ENCODE measurements at places on chromosomes 3 and 15.
A peak's percentile ranks its signal among the peaks of the same experiment; 100 is the strongest.

DNA sequence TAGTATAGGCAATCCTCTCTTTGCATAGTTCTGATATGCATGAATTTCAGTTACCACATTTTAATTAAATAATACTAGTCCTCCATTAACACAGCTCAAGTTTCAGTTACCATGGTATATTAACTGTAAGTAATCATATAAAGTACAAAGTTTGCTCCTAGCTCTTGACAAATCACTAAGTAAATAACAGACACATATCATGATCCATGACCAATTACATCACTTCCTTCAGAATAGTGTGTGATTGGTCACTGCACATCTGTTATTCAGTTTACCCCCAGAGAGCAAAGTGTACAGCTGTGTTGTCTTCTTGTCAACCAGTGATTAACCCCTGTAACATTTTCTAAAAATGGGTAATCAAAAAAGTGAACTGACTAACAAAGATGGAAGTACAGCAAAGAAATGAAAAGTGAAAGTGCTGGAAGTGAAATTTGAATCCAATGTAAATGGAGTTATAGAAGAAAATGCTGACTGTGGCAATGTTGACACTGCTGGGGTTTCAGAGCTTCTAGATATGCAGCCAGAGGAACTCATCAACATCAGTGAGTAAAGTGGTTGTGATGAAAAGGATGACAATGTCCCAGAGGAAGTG, 30.2 kb upstream of the LEKR1 start:
- H3K27me3 ChIP-seq: no peaks in the 10 kb centered on the region
- H3K4me3 ChIP-seq: no peak overlapping the region
- H3K27ac ChIP-seq: no peak overlapping the region
- H3K36me3 ChIP-seq: no peaks in the 10 kb centered on the region
- peaks cover 6% of the 10 kb centered on the region for H3K4me1 ChIP-seq
- DNase-seq: no peak

- no peak for DNase-seq
- H3K4me3 ChIP-seq: no peak overlapping the region
- peak overlapping the region; percentile 51 for H3K27ac ChIP-seq
- H3K36me3 ChIP-seq: peaks cover 34% of the 10 kb centered on the region
- H3K4me1 ChIP-seq: peaks cover 99% of the 10 kb centered on the region
These were observed 6.0 kb downstream of the HEMK1 start for GRCh38 chr3:50575372-50575771.

DNA sequence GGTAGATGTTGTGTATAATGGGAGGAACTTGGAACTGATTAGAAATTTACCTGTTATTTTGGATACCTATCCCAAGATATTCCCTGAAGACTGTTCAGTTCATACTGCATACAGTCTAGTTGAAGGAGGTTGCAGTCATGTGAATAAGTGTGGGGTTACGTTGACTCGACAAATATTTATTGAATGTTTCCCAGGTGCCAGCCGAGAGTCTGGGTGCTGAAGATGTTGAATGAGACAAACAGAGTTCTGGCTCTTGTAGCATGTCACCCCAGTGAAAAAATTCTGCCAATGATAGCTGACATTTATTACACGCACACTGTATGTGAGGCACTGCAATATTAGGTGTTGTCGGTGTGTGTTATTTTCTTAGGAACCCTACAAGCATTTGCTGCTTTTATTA, 176.0 kb downstream of the KCNMB2 start:
- no peak for DNase-seq
- no peaks in the 10 kb centered on the region for H3K27me3 ChIP-seq
- H3K36me3 ChIP-seq: no peaks in the 10 kb centered on the region
- no peaks in the 10 kb centered on the region for H3K4me1 ChIP-seq

GRCh38 chr15:30953731-30954378, 37.6 kb downstream of the MTMR10 start:
- peaks cover 88% of the 10 kb centered on the region for H3K36me3 ChIP-seq
- no peak for DNase-seq
- no peak overlapping the region for H3K27ac ChIP-seq
- H3K4me3 ChIP-seq: no peak overlapping the region
- no peaks in the 10 kb centered on the region for H3K4me1 ChIP-seq

DNA sequence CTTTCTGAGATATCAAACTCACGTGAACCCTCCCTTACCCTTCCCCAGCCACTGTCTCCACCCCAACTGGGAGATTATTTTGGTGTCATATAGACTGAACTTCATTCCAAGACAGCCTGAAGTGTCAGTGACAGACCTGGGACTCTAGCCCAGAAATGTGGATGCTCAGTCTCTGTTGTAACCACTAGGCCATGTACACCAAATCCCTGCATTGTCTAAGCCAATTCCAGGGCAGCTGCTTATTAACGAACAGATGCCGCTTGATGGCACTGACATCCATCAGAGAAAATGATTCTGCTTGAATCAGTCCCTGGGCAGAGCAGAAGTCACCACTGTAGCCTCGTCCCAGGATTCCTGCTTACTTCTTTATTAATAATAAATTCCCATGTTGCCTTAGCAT, 305.5 kb downstream of the GRM7 start:
- no peak for DNase-seq
- H3K36me3 ChIP-seq: no peaks in the 10 kb centered on the region
- H3K27me3 ChIP-seq: no peaks in the 10 kb centered on the region
- no peak overlapping the region for H3K27ac ChIP-seq
- H3K4me3 ChIP-seq: no peak overlapping the region

- no peaks in the 10 kb centered on the region for H3K27me3 ChIP-seq
- H3K27ac ChIP-seq: no peak overlapping the region
- no peaks in the 10 kb centered on the region for H3K4me1 ChIP-seq
- no peaks in the 10 kb centered on the region for H3K36me3 ChIP-seq
- H3K4me3 ChIP-seq: no peak overlapping the region
These were observed 160.6 kb upstream of the POU1F1 start for GRCh38 chr3:87436781-87437543.

DNA sequence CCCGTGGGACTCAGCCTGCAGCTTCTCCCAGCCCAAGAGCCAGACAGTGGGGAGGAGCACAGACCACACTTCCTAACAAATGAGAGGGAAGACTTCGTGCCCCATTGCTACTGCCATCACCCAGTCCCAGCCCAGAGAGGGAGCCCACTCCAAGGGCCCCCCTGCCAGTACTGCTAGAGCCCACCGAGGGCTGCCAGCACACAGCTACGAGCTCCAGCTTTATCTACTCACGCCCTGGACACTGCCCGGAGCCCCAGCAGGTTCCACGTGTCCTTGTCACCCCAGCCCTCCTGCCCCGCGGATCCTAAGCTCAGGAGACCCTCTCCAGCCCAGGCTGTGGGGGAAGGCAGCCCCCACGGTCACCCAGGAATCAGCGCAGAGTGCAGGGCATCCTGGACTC, 1.9 kb downstream of the GOLGA8A start:
- DNase-seq: no peak
- no peak overlapping the region for H3K27ac ChIP-seq
- H3K36me3 ChIP-seq: peaks cover 10% of the 10 kb centered on the region
- H3K4me3 ChIP-seq: no peak overlapping the region

GRCh38 chr3:178498871-178499270, 37.4 kb upstream of the KCNMB2 start:
- H3K4me3 ChIP-seq: no peak overlapping the region
- H3K36me3 ChIP-seq: no peaks in the 10 kb centered on the region
- DNase-seq: no peak
- no peaks in the 10 kb centered on the region for H3K27me3 ChIP-seq
- H3K4me1 ChIP-seq: no peaks in the 10 kb centered on the region

GRCh38 chr3:84906065-84906464, 52.7 kb upstream of the CADM2 start:
- H3K27ac ChIP-seq: no peak overlapping the region
- H3K4me1 ChIP-seq: no peaks in the 10 kb centered on the region
- H3K4me3 ChIP-seq: no peak overlapping the region
- no peaks in the 10 kb centered on the region for H3K36me3 ChIP-seq
- no peak for DNase-seq
- no peaks in the 10 kb centered on the region for H3K27me3 ChIP-seq

DNA sequence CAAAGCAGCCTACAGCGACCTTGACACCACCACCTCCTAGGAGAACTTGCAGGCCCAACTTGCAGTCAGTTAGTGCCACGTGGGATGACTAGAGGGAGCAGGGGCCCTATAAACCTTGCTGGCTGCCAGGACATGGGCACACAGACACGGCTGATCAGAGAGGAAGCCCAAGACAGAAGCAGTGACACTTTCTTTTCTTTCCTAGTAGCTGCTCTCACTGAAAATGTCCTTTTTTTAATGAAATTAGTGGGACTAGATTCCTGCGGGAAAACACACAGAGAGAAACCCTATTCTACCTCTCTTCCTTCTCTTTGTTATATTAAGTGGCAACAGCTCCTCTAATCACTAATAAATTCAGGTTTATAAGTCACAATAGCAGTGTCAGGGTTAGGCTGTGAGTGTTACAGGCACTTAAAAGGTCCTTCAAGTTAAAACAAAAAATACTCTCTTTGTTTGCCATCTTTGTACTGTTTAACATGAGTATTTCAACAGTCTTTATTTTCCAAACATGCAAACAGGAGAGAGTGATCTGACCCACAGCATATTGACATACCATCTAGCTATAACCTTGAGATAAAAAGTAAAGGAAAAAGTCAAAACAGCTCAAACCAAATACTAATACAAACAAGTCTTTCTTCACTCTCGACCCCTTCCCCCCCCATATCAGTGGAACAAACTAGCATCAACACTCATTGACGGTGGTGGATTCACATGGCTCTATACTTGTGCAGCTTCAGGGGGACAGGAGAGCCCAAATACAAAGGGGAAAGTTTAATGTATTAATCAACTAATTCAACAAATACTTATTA, 2.1 kb upstream of the TMEM212 start:
- no peaks in the 10 kb centered on the region for H3K4me1 ChIP-seq
- H3K27me3 ChIP-seq: peaks cover 4% of the 10 kb centered on the region
- H3K36me3 ChIP-seq: no peaks in the 10 kb centered on the region

GRCh38 chr3:72176537-72177041, 391.6 kb upstream of the PROK2 start:
- peaks cover 10% of the 10 kb centered on the region for H3K27me3 ChIP-seq
- peaks cover 15% of the 10 kb centered on the region for H3K4me1 ChIP-seq
- no peak for DNase-seq
- no peak overlapping the region for H3K27ac ChIP-seq
- H3K4me3 ChIP-seq: no peak overlapping the region
- no peaks in the 10 kb centered on the region for H3K36me3 ChIP-seq

GRCh38 chr3:20111836-20112235, 71.6 kb downstream of the KAT2B start:
- DNase-seq: no peak
- peaks cover 53% of the 10 kb centered on the region for H3K36me3 ChIP-seq
- no peak overlapping the region for H3K4me3 ChIP-seq
- no peak overlapping the region for H3K27ac ChIP-seq

- no peak overlapping the region for H3K4me3 ChIP-seq
- peaks cover 15% of the 10 kb centered on the region for H3K36me3 ChIP-seq
- no peak overlapping the region for H3K27ac ChIP-seq
- no peak for DNase-seq
- no peaks in the 10 kb centered on the region for H3K27me3 ChIP-seq
These were observed 66.7 kb downstream of the RFX7 start for GRCh38 chr15:56176996-56177395.

DNA sequence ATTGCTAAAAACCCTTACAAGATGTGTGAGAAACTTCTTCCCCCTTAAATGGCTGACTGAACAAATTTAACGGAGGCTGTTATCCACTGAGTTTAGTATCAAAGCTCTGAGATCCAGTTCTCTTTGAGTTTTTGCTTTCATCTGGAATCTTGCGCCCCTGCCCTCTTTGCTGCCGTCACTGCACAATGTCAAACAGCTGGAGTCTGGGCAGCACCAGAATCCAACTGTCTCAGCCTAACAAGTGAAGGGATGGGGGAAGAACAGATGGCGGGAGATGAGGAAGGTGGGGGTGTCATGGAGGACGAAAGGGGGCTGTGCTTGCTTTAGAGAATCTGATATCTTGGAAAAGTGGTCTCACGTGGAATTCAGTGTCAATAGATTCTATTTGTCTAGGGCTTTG, 7.0 kb upstream of the BOC start:
- no peaks in the 10 kb centered on the region for H3K27me3 ChIP-seq
- no peak overlapping the region for H3K27ac ChIP-seq
- H3K36me3 ChIP-seq: no peaks in the 10 kb centered on the region
- H3K4me1 ChIP-seq: no peaks in the 10 kb centered on the region

DNA sequence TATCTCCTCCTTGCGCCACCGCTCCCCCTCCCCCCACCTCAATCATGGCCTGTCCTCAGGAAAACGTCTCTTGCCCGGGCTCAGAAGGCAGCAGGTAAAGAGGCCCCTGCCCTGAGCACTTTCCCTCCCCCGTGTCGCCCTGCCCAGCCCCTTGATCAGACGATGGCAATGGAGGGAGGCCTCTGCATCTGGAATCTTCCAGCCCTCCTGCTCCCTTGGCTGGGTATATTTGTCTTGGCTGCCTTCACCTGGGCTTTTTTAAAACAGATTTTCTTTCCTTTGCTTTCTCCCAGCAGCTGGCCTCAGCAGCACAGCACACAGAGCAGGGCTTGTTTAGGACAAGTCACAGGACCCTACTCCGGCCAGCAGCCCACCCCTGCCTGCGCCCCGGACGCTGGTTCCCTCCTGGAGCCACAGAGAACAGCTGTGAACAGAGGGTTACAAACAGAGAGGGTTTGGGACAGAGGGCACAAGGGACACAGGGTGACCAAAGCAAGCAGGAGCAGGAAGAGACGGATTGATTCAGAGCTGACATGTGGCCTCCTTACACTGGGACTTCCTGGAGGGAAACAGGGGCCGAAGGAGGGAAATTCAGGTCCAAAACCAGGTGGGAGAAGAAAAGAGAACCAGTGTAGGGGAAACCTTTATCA, 78.7 kb downstream of the ISG20 start:
- no peak overlapping the region for H3K27ac ChIP-seq
- H3K27me3 ChIP-seq: peaks cover 14% of the 10 kb centered on the region
- no peaks in the 10 kb centered on the region for H3K4me1 ChIP-seq
- no peak overlapping the region for H3K4me3 ChIP-seq
- DNase-seq: no peak
- H3K36me3 ChIP-seq: no peaks in the 10 kb centered on the region

DNA sequence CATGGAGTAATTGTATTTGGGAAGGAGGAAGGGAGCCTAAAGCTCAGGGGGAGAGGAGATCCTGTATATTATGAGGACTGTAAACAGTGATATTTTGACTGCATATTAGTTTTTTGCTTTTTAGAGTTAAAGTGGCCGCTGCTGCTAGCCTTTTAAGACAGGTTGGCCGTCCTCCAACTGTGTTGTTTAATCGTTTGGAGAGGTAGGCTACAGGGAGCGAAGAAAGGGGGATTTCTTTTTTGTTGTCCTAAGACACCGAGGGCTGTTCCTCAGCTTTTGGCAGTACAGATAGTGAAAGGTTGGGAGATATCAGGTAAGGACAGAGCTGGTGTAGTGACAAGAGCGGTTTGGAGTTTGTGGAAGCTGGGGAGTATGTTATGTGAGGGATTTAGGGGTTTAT, 38.2 kb upstream of the RNF7 start:
- DNase-seq: no peak
- no peaks in the 10 kb centered on the region for H3K4me1 ChIP-seq
- no peak overlapping the region for H3K27ac ChIP-seq
- no peaks in the 10 kb centered on the region for H3K36me3 ChIP-seq

DNA sequence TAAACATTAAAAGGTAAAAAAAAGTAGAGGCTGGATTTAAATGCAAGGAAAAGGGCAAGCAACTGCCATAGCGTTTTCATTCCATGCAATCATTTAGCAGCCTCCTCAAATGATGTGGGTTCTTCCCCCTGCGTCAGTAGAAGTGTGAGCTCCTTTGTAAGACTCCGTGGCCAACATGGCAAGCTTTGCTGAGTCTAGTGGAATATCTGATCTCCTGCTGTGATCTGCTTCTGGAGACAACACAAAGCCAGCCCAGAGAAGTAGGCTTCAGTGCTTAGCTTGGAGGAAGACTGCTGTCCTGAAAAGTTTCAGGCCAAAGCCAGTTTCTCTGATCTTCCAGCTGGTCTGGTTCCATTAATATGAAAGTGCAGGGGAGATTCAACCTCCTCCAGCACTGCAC, 70.4 kb downstream of the ARPP21 start:
- H3K27me3 ChIP-seq: no peaks in the 10 kb centered on the region
- no peak overlapping the region for H3K27ac ChIP-seq
- no peak overlapping the region for H3K4me3 ChIP-seq

Data from CD4-positive, alpha-beta T cell (primary cell).